Activated CD8-positive, alpha-beta memory T cell treated with anti-CD3 and anti-CD28 coated beads, Interleukin-2, amount 50 U/mL, for 4 hours (primary cell): ENCODE measurements at places on chromosomes 11 and 22.

DNA sequence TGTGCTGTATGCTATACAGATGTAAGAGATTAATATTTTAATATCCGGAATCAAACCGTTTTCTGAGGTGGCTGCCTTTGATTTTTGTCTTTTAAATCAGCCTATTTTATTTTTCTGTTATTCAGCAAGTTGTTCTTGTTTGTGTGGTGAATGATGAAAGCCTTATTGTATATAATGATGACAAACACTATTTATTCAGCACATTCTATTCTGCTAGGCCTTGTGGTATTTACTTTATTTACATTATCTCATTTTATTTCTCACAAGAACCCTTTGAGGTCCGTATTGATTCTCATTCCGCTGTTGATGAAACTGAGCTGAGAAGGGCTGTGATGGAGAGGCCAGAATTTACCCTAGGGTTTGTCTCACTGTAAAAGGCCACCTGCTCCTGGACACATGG, 40.5 kb downstream of the KREMEN1 start:
- DNase-seq: no peak

- no peak for DNase-seq
These were observed 76.4 kb upstream of the DRD2 start for GRCh38 chr11:113551645-113552044.

GRCh38 chr22:23038902-23039301, 31.4 kb upstream of the GNAZ start:
- no peak for DNase-seq

GRCh38 chr11:122601141-122602125, 54.1 kb upstream of the UBASH3B start:
- DNase-seq: no peak

- DNase-seq: no peak
These were observed 6.5 kb downstream of the RGL4 start for GRCh38 chr22:23697031-23697970.

DNA sequence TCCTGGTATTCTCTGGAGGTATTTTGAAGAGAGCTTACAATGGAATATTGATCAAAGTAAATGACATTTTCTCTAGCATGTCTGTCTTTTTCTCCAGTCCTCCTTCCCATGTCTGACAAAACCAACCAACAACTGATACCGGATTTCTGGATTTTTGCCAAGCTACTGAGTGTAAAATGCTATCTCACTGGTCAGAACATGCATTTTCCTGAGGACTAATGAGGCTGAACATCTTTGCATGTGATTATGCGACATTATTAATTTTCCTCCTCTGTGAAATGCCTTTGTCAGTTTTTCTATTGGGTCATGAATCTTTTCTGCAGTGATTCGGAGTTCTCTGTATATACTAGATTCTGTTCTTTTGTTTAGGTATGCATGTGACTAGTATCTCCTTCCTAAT, 51.4 kb downstream of the CDON start:
- no peak for DNase-seq

DNA sequence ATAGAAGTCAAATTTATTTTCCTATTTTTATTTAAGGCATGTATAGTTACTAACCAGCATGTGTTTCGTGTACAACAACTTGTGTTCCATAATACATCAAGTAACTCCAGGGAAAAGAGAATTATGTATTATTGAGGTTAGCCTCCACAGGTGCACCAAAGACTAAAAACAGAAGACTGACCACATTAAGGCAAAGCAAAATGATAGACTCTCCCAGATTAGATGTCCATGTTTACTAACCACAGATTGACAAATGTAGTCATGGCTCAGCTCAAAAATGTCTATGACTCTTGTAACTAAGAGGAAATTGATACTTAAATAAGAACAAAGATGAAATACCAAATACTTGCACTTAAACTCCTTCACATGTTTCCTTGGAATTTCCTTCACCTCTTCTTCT, 238.5 kb downstream of the METTL15 start:
- no peak for DNase-seq

DNA sequence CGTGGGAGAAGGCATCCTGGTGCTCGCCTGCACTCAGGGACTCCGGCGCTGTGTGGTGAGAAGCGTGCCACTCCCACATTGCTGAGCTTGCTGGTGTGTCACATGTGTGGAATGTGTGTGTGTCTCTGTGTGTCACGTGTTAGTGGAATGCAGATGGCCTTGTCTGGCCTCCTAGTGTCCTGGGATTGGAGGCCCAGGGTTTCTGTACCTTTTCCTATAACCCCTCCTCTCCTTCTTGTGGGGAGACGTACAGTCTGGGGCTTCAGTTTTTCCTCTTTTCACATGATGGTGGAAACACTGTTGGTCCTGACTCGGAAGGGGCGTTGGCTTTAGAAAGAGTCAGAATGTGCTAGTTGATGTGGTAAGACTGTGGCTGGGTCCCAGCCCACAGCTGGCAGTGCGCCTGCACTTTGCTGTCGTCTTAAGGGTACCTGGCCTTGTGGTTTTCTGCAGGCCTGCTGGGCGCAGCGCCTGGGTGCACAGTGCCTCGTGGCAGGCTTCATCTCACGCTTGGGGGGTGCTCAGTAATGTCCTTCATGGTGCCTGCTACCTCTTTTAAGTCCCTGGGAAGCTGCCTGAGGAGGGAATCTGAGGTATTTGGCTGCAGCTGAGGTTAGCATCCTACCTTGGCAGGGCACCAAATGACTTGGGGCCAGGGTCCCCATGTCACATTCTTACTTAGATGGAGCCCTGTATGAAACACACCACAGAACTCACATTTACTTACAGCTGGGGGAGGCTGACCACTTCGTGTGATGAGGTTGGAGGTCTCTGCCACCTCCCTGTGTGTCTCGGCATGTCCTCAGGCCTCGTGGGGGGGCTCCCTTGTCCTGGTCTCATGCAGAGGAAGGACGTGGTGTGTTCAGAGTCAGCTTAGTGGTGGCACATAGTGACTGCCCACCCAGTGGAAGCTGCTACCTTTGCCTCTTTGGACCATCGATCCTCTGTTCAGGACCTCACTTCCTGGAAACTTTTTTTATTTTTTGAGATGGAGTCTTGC, 61.9 kb downstream of the MED15 start:
- peak; percentile 77 for DNase-seq

- DNase-seq: no peak
These were observed 861 bp upstream of the LTBP3 start for GRCh38 chr11:65558930-65559509.

GRCh38 chr22:25833091-25833490, 91.1 kb downstream of the MYO18B start:
- DNase-seq: no peak

GRCh38 chr11:91972665-91973266, 251.9 kb upstream of the FAT3 start:
- DNase-seq: no peak

DNA sequence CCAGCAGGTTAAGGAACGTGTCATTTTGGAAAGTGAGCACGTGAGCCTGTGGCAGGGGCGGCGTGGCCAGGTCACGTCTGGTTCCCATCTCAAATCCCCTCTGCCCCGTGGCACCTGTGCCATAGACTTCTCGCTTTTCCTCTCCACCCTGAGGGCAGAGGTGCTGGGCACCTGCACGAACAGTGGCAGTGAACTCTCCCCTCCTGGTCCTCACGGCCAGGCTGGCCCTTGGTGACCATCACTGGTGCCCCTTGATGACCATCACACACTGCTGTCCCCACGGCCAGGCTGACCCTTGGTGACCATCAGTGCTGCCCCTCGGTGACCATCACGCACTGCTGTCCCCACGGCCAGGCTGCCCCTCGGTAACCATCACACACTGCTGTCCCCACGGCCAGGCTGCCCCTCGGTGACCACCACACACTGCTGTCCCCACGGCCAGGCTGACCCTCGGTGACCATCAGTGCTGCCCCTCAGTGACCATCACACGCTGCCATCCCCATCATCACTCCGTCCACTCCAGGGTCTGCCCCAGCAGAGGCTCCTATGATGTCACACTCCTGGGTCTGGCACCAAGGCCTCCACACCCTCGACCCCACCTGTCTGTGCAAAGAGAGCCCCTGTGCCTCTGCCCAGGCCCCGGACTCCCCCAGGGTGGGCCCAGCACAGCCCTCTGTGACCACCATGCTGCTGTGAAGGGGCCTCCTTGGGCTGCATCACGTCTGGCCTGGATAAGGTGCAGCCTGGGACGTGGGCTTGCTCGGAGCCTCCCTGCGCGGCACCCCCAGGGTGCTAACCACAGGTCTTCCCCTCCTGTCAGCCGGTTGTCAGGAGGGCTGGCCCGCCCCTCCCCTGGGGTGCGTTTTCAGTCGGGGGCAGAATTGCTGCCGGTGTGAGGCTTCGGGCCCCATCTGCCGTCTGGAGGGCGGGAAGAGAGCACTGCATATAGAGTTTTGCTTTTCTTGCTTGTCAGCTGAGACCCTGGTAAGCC, 738.6 kb downstream of the BRD1 start:
- no peak for DNase-seq

- DNase-seq: no peak
These were observed 85.0 kb upstream of the RCN1 start for GRCh38 chr11:32005786-32006416.

- DNase-seq: no peak
These were observed 25.8 kb downstream of the KCNC1 start for GRCh38 chr11:17760102-17761029.

GRCh38 chr11:78940500-78941225, 366.0 kb upstream of the NARS2 start:
- DNase-seq: no peak

GRCh38 chr11:130601141-130601540, 152.7 kb downstream of the ADAMTS15 start:
- DNase-seq: no peak

DNA sequence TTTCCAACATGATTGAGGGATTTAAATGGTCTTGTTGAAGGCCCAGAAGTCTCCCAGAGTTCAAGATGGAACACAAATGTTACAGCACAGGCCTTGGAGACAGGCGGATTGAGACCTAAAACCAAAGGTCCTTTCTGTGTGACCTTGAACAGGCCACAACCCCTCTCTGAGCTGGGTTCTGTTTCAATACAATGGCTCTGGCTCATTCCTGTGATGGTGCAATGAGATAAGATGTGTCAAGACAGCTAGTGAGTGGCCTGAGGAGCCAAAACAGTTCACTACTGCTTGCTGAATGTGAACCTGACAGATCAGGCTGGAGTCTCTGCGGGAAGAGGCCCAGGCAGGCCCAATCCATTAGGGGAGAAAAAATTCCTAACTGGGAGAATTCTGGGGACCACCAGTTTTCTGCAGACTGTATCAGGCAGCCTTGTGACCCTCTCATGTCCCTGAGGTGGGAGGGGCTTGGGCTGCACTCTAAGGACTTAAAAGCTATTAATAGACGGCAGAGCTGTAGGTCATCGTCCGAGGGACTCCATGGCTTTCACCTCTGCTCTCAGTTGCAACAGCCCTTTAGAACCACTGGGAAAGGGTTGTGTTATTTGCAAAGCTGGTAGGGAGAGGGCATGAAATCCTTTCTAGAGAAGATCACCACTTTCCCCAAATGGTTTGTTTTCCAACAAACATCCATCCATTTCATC, 126.1 kb upstream of the TEAD1 start:
- no peak for DNase-seq

- no peak for DNase-seq
These were observed 21.7 kb downstream of the CTTN start for GRCh38 chr11:70420008-70420464.

DNA sequence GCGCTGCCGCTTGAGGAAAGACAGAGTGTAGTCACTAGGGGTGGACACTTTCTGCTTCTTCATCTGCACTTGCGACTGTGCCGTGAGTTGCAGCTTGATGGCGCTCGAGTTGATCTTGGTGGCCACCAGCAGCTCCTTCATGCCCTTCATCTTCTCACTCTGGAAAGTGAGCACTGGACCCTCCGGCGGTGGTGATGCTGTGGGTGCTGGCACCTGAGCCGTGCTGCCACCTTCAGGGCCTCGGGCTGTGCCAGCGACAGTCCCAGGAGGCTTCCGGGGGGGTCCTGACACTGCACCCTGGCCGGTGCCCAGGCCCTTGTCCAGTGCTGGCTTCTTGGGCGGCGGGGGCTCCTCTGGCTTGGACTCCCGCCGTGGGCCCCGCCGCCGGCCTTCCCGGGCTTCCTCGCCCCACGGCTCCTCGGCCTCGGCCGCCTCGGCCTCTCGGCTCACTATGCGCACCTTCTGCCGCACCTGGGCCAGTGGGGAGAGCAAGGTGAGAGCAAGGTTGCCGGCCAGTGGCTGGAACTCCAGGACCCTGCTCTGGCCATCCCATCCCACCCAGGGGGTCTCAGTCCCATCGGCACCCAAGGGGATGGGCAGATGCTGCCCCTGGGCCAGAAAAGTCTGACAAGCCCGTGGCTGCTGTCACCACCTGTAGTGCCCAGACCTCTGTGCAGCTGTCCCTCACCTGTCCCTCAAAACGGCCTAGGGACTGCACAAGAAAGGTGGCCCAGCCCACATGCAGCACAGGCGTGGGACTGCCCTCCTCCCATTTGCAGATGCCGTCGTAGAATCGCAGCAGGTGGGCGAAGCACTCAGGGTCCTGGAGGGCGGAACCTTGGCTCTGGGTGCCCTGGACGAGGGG, 1.6 kb upstream of the MAP4K2 start:
- no peak for DNase-seq

DNA sequence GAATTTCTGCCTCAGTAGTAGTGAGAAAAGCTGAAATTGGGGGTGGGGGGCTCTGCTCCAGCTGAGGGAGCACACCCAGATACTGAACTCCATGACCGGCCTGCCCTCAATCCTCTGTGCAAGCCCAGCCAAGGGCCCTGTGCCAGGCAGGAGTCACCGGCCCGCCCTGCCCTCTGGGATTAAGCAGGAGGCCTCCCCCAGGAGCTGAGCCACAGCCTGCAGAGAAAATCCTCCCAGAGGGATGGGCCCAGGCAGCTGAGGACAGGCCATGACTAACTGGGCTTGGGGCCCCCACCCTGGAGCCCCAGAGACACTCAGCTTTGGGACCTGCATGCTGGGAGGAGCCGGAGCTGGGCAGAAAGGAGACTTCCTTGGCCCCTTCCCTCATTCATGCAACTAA, 48.8 kb downstream of the MN1 start:
- DNase-seq: no peak

- no peak for DNase-seq
These were observed 8.6 kb downstream of the HSCB start for GRCh38 chr22:28750471-28750881.

DNA sequence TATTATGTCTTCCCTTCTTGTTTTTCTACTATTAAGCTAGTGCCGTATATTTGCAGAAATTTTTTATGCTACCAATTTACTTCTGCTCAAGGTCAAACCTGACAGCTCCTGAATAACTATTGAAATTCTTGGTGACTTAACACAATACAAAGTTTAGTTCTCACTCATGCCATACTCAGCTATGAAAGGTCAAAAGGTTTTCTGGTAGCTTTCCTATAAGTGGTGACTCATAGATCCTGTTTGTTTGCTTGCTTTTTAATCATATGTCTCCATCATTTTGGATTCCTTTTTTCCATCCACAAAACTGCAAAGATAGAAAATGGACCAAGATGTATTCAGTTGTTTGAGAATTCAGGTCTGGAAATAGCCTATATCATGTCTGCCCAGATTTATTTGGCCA, 855.8 kb upstream of the LRRC4C start:
- no peak for DNase-seq

- DNase-seq: no peak
These were observed 29.3 kb downstream of the NEFH start for GRCh38 chr22:29509298-29509697.

- no peak for DNase-seq
These were observed 87.3 kb upstream of the DBX1 start for GRCh38 chr11:20247591-20248007.
